NCI-H748 treated with DMSO at 0.1 percent for 48 hours (cell line): ENCODE measurements at places on chromosomes 2 and 18.
A peak's percentile ranks its signal among the peaks of the same experiment; 100 is the strongest.

- peak; percentile 23 for DNase-seq
Measured at GRCh38 chr2:102473020-102473419, at the start of gene SLC9A4. Gene SLC9A4, plus strand, starts transcription at chr2:102473226. Its CDS starts 534 bp downstream, at chr2:102473760.

DNA sequence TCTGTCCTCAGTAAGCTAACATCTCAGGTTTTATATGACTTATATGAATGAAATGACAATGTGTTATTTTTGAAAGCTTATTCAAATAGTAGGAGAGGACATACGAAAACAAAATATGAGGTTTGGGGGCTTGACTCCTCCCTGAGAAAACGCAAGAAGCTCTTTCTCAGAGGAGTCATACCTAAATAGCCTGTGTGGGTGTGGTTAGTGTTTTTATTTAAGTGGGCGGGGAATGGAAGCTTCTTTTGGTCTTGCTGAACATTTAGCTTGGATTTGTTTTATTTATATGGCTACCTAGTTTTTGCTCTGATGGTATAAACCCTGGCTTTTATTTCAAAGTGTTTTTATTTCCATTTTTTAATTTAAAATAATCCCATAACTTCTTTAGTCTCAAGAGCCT is 72.1 kb upstream of the DSG1 start:
- DNase-seq: no peak

DNA sequence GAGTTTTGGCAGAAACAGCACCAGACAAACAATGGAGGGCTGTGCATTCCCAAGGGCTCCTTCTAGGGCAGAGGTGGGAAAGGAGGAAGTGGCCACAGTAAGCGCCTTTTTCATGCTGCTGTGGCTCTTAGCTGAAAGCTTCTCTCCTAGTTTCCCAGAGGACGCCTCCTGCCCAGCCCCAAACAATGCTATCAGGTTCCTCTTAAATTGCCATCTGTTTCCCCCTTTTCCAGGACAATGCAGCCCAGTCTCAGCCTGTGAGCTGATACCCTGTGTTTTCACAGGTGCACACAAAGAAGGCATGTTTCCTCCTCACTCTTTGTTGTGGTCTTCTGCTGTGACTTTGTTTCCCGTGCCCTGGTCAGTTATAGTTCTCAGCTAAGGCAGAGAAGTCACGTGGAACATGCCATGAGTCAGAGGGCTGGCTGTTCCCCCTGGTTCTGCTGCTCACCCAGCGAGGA is 5.4 kb upstream of the FAM124B start:
- DNase-seq: no peak

DNA sequence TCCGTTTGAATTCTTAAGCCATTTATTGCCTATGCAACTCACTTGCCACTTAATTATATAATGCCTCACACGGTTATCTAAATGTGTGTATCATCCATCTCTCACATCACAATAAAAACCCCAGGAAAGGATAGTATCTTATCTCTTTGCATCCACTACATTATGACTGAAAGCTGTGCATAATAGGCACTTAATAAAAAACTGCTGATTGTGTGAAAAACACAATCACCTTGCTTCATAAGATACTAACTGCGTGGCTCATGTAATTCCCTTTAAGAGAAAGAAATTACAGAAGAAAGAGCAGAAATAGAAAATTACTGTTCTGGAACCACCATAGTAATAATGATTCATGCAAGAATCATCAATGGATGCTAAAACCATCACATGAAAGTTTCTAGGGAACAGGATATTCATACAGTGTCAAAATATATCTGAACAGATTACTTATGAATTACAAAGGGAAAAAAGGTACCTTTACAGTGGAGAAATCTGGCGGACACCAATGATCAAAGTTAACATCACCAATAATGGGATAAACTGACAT is 29.3 kb downstream of the CUL3 start:
- DNase-seq: no peak

DNA sequence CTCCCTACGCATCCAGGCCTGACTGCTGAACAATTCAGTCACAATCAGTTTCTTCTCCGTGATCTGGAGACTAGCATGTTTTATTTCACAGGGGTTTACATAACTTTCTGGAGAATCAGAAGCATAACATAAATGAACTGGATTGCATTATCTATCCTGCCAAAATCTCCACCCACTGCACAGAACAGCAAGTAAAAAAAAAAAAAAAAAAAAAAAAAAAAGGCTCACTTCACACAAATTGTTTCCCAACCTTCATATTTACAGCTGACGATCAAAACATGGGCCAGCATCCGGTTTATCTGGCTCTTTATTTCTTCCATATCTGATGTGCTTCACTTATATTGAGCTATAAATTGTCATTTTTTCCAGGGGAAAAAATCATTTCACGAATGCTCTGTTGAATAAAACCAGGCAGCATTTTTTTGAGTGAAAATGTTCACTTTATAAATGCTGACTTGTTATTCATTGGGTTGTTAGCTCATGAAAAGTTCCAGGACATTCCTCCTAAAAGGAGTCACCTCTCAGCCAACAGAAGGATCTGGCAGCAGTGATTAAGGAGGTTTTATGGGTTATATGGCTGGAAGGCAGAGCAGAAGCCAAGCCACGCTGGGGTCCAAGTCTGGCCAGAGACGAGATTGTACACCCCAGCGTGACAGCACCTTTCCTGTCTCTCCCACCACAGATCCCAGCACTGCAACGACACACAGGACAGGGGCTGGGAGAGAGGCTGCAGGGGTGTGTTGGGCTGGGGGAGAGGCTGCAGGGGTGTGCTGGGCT is 51.2 kb upstream of the GLI2 start:
- DNase-seq: no peak

- no peak for DNase-seq
Measured at GRCh38 chr2:195317550-195317949, 339.5 kb upstream of the SLC39A10 start.

DNA sequence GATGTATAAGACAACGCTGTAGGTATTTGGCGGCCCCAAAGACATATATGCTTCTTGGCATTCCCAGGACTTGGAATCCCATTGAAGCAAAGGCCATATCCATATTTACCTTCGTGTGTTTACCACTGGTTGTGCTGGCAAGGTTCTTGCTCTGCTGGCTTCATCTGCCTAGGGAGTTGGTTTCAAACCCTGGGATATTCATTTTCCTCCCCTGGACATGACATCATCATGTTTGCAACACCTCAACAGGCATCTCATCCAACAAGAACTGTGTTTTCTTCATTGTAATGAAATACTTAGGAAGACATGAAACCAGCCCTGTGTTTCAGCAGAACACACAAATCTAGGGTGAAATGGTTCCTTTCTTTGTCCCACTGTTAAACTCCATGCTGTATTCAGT is 77.9 kb upstream of the PHLPP1 start:
- DNase-seq: no peak

GRCh38 chr2:145138626-145139025 is 618.7 kb upstream of the ZEB2 start:
- no peak for DNase-seq

GRCh38 chr2:192230889-192231453 is 36.2 kb upstream of the TMEFF2 start:
- peak; percentile 83 for DNase-seq

DNA sequence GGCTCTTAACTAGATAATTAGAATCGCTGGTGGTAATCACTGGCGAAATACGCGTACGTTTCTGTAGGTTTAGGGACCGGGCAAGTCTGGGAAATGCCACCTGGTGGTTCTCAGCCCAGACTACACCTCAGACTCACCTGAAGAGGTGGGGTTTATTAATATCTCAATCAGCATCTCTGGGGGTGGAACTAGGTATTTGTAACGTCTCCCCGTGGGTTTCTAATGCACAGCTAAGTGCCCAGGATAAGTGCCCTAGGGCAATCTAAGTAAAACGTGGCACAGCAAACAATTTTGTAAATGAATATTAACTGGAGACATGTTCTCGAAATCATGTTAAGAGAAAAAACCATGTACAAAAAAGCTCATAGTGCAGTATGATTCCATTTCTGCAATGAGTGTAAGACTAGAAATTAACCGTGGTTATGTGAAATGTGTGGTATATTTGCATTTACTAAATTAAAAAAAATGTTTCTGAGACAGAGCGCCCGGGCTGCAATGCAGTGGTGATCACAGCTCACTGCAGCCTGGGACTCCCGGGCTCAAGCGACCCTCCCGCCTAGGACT is 760 bp upstream of the CNOT11 start:
- DNase-seq: peak; percentile 33

DNA sequence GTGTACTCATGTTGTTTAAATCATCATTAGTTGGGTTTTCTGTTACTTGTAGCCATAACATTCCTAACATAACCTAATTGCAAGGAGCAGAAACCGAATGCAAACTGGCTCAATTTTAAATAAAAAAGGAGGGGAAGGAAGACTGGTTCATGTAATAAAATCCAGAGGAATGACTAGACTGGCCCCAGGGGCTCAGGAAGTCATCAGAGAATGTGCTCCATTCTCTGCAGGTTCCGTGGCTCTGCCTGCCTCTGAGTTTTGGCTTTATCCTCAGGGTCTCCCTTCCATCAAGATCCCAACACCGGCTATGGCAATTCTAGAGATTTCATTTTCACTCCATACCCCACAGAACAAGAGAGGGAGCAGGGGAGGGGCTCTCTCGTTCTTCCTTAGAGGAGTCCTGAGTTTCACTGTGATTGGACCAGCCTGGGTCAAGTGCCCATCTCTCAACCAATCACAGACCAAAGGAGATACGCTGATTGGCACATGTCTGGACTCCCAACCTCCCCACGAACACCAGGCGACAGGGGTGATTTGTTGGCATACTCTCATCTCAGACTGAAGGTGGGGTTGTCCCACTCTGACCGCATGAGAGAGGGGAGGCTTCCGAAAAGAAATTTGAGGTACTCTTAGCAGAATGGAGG is 64.8 kb downstream of the NPPC start:
- no peak for DNase-seq

DNA sequence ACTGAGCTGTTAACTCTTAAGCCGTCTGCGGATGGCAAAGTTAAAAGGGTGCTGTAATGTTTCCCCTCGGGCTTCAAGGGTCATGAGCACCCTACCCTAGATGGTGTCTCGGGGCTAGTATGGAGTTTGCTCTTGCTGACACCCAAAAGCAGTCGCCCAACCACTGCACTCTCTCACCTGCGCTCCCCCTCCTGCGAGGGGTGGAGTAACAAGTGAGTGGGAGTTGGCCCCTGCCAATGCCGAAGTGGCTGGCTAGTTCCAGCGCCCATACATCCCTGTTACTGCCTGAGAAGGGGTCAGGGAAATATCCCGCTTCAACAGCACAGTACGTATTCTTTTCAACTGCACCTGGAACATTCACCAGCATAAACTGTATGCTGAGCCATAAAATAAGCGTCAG is 47.5 kb downstream of the FAM117B start:
- DNase-seq: no peak

- DNase-seq: no peak
Measured at GRCh38 chr2:239461291-239462190, 60.7 kb upstream of the HDAC4 start.

DNA sequence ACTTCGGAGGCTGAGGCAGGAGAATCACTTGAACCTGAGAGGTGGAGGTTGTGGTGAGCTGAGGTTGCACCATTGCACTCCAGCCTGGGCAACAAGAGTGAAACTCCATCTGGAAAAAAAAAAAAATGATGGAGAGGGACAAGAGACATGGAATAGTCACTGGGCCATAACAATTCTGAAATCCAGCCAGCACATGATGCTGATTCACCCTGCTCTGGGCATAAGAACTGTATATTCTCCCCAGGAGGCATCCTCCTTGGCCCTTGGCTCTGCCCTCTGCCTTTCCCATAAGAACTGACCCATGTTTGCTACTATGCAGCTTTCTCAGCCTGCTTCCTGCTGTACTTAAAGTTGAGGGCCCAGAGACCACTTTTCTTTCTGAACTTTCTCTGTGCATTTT is 297.7 kb downstream of the GBX2 start:
- no peak for DNase-seq
